ENCODE measurements at places on chromosomes 2 and 18. TPM values are rescaled to one million over a fixed set of nuclear protein-coding genes. Genes with fewer than 3 reads are reported as not detected.

GRCh38 chr2:40243581-40244187 is 208.2 kb downstream of the SLC8A1 start:
- peak overlapping the region; percentile 68 for H3K27ac ChIP-seq
- H3K4me3 ChIP-seq, result no peak overlapping the region
- no peaks in the 10 kb centered on the region for H3K27me3 ChIP-seq
- no peaks in the 10 kb centered on the region for H3K36me3 ChIP-seq
- DNase-seq, result no peak

- H3K4me3 ChIP-seq, result no peak overlapping the region
- no peaks in the 10 kb centered on the region for H3K27me3 ChIP-seq
- DNase-seq, result no peak
- no peak overlapping the region for H3K27ac ChIP-seq
Measured at GRCh38 chr2:240162032-240162431, 21.6 kb upstream of the OTOS start.

DNA sequence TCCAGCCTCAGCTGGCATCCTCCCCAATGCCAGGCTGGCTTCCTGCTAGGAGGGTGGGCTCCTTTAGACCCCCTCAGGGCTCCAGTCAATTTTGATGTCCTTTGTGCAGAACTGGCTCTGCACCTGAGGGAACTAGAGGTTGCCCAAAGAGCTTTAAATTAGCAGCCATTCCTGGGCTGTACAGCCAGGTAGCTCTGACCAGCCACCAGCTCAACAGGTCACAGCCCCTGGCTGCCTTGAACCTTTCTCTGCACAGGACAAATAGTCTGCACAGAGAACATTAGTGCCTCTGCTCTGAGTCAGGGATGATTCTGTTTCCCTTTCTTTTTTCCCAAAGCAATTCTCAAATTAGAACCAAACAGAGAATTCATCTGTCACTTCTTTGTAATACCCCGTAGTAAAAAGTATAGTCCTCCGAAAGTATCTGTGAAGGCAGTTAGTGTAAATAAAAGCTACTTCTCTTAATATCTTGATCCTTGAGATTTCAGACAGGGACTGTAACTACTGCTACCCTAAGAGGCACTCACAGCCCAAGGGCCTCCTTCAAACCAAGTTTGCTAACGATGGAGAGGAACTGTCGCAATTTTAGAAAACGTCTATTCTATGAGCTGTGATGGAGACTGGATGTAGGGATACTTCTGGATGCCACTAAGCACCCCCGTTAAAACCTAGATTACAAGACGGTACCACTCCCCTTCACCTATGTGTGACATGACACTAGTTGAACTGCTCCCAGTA is 3.0 kb downstream of the TTC32 start:
- H3K27me3 ChIP-seq, result no peaks in the 10 kb centered on the region
- DNase-seq, result no peak
- no peak overlapping the region for H3K4me3 ChIP-seq
- no peaks in the 10 kb centered on the region for H3K36me3 ChIP-seq
- H3K27ac ChIP-seq, result no peak overlapping the region

DNA sequence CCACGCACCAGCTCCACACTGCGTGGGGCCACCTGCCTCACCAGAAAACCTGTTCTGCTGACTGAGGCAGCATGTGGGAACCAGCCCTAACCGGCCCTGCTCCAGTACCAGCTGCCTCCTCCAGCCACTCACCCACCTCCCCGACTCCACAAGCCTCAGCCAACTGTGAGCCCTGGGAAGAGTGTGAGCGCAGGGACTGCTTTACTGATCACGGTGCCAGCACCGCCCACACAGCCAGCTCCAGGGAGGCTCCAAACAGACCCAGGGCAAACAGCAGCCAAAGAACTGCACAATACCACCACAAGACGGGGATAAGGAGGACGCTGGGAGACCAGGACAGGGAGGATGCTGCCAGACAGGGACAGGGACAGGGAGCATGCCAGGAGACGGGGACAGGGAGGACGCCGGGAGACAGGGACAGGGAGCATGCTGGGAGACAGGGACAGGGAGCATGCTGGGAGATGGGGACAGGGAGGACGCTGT is 28.4 kb downstream of the EIPR1 start:
- H3K4me3 ChIP-seq, result no peak overlapping the region
- H3K4me1 ChIP-seq, result peaks cover 19% of the 10 kb centered on the region
- DNase-seq, result peak; percentile 96
- peak overlapping the region; percentile 87 for H3K27ac ChIP-seq
- H3K36me3 ChIP-seq, result no peaks in the 10 kb centered on the region

Gene UBXN4
- 105 TPM for total RNA-seq

DNA sequence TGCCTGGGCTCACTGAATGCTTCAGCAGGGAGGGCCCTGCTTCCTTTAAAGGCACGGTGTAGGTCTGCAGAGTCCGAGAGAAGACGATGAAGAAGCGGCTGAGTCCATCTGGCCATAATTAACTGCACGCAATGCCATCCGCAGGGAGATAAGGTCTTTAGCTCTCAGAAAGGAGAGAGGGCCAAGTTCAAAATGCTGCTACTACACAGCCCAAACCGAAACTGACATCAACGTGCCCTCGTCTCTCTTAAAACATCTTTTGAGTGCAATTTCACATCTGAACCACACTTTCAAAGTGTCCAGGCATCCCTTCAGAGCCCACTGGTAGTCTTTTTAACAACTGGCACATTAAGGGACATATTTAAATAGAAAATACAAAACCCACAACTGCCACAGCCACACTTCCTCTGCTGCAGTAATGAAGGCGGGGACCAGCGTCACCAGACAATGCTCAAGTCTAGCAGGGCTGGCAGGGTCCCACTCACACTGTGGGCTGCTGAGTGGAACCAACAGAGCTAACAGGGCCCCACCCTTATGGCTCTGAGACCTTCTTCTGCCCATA is 35.8 kb downstream of the ST3GAL5 start:
- no peak overlapping the region for H3K4me3 ChIP-seq
- peaks cover 24% of the 10 kb centered on the region for H3K36me3 ChIP-seq
- peaks cover 15% of the 10 kb centered on the region for H3K4me1 ChIP-seq
- peak; percentile 18 for DNase-seq
- H3K27ac ChIP-seq, result peak overlapping the region; percentile 20

DNA sequence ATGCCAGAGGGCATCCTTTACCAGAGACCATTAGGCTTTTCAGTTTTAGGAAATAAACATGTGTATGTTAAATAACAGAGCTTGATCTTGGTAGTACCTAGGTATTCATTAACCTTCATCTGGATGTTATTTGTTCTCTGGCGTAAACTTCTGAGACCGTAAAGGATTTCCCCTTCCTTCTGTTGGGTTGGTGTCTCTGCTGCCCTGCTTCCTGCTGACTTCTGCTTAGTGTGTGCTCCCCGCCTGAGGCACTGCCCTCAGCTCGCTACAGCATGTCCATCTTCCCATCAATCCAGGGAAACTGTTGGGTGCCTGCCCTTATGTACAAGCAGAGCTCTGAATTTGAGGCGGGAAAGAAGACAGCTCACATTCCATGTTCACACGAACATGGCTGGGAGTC is 177.9 kb downstream of the TPGS2 start:
- H3K27me3 ChIP-seq, result no peaks in the 10 kb centered on the region
- no peak overlapping the region for H3K27ac ChIP-seq
- DNase-seq, result no peak
- no peak overlapping the region for H3K4me3 ChIP-seq

DNA sequence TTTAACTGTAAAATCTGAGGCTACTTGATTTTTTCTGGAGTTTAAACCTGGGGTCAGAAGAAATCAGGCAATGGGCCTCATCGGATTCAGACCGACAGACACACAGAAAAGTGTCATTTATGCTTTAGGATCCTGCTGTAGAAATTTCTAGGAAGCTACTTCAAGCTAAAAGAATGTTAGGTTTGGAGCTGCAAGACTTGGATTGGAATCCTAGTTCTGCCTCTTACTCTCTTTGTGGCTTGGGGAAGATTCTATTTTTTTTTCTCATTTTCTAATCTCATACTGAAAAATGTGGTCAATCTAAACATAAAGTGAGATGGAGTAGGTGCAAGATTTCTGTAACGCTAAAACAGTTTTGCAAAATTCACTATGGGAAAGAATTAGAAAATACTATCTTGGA is 48.8 kb upstream of the KCNE4 start:
- H3K27ac ChIP-seq, result no peak overlapping the region
- H3K36me3 ChIP-seq, result no peaks in the 10 kb centered on the region
- H3K27me3 ChIP-seq, result no peaks in the 10 kb centered on the region
- DNase-seq, result no peak
- H3K4me3 ChIP-seq, result no peak overlapping the region
- H3K4me1 ChIP-seq, result no peaks in the 10 kb centered on the region

DNA sequence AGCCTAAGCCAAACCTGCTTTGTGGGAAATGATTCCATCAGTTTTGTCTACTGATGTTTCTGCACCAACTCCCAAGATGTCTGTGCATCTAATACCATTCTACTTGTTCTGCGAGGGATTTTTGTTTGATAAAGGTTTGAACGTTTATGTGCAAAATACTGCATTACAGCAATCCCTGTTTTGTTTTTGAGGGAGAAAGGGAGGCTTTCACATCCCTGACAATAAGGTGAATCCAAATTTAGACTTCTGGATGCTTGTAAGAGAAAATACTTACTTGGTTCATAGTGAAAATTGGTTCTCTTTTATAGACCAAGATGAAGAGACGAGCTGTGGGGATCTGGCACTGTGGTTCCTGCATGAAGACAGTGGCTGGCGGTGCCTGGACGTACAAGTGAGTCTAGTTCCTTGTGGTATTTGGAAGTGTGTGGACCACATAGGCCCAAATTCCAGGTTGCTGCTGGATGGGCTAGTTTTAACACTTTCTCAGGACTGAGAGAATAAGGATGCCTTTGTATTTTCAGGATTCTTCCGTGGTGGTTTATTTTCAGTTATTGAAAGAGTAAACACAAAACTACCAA is 1.1 kb downstream of the RPL37A start:
- peak overlapping the region; percentile 51 for H3K4me3 ChIP-seq
- peaks cover 22% of the 10 kb centered on the region for H3K4me1 ChIP-seq
- no peak overlapping the region for H3K27ac ChIP-seq
- no peaks in the 10 kb centered on the region for H3K27me3 ChIP-seq
- no peak for DNase-seq

- no peak for DNase-seq
- H3K27ac ChIP-seq, result no peak overlapping the region
- H3K36me3 ChIP-seq, result no peaks in the 10 kb centered on the region
- H3K27me3 ChIP-seq, result no peaks in the 10 kb centered on the region
Measured at GRCh38 chr2:16332681-16333557, 332.7 kb downstream of the CYRIA start.

GRCh38 chr2:105828558-105828957 is 83.8 kb downstream of the NCK2 start:
- H3K27me3 ChIP-seq, result no peaks in the 10 kb centered on the region
- peaks cover 14% of the 10 kb centered on the region for H3K4me1 ChIP-seq

DNA sequence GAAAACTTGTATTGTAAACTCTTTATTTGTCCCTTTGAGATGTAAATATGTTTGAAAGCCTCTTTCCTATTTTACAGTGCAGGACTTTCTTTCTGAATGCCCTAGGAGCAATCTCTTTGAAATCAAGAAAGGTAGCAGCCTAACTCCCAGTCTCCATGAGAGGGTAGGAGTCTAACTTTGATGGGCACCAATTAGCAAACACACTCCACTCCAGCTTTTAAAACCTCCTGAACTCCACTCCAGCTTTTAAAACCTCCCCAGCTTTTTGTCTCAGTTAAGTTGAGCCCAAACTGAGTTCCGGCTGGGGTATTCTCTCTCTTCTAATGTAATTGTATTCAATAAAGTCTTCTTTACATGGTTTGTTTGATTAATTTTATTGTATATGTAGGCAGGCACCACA is 493.7 kb upstream of the CDH7 start:
- DNase-seq, result no peak
- H3K27ac ChIP-seq, result no peak overlapping the region
- no peak overlapping the region for H3K4me3 ChIP-seq
- no peaks in the 10 kb centered on the region for H3K4me1 ChIP-seq
- H3K27me3 ChIP-seq, result no peaks in the 10 kb centered on the region

DNA sequence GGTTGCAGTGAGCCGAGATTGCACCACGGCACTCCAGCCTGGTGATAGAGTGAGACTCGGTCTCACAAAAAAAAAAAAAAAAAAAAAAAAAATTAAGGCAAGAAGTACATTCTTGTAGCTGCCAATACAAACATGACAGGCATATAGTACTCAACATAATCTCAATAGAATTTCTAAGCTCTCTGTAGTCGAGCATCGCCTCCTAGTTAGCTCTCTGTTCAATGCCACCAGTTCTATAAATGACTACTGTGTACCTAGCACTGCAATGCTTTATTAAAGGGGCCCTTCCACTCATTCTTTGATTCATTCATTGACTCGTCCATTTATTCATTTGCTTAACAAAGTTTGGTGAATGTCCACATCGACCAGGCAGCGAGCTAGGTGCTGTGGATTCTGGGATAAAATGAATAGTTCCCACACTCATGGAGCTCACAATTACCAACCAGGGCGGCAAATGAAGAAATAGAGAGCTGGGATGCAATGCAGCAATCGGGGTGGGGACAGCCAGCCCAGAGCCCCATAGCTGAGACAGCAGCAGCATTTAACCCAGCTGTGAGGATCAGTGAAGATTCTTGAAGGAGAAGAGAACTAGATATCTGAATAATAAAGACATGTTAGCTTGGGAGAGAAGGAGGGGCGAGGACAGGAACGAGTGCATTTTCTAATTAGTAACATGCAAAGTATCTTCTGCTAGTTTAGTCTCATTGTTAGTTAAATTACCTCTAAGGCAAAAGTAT is 349.8 kb downstream of the LPIN1 start:
- no peaks in the 10 kb centered on the region for H3K27me3 ChIP-seq
- no peak overlapping the region for H3K27ac ChIP-seq
- no peaks in the 10 kb centered on the region for H3K36me3 ChIP-seq
- DNase-seq, result no peak
- no peaks in the 10 kb centered on the region for H3K4me1 ChIP-seq

- no peaks in the 10 kb centered on the region for H3K27me3 ChIP-seq
- no peaks in the 10 kb centered on the region for H3K36me3 ChIP-seq
- no peak for DNase-seq
- no peak overlapping the region for H3K4me3 ChIP-seq
Measured at GRCh38 chr2:36586672-36587071, 11.3 kb downstream of the FEZ2 start.

Gene TANC1
- total RNA-seq, result 51.1 TPM

Gene TSPYL6
- 0.54 TPM for total RNA-seq

Gene WDR35
- total RNA-seq, result 18.3 TPM

- peaks cover 25% of the 10 kb centered on the region for H3K27me3 ChIP-seq
- peak overlapping the region; percentile 80 for H3K27ac ChIP-seq
- no peak overlapping the region for H3K4me3 ChIP-seq
- H3K4me1 ChIP-seq, result peaks cover 69% of the 10 kb centered on the region
Measured at GRCh38 chr2:72143441-72144273, 4.0 kb downstream of the CYP26B1 start.

- peaks cover 11% of the 10 kb centered on the region for H3K4me1 ChIP-seq
- H3K27me3 ChIP-seq, result no peaks in the 10 kb centered on the region
- no peak overlapping the region for H3K4me3 ChIP-seq
- no peak for DNase-seq
- H3K27ac ChIP-seq, result no peak overlapping the region
Measured at GRCh38 chr18:11923450-11923849, 15.3 kb upstream of the MPPE1 start.

GRCh38 chr18:38851526-38851925 is 1285.9 kb upstream of the CELF4 start:
- H3K4me1 ChIP-seq, result no peaks in the 10 kb centered on the region
- H3K27ac ChIP-seq, result no peak overlapping the region
- no peak overlapping the region for H3K4me3 ChIP-seq
- DNase-seq, result no peak
- H3K36me3 ChIP-seq, result no peaks in the 10 kb centered on the region

GRCh38 chr2:36708041-36708741 is 11.7 kb downstream of the VIT start:
- H3K27me3 ChIP-seq, result no peaks in the 10 kb centered on the region
- H3K4me1 ChIP-seq, result peaks cover 4% of the 10 kb centered on the region
- no peaks in the 10 kb centered on the region for H3K36me3 ChIP-seq

GRCh38 chr18:25669741-25670140 is 317.8 kb upstream of the ZNF521 start:
- H3K4me3 ChIP-seq, result no peak overlapping the region
- DNase-seq, result no peak
- no peak overlapping the region for H3K27ac ChIP-seq
- H3K4me1 ChIP-seq, result no peaks in the 10 kb centered on the region
- H3K27me3 ChIP-seq, result no peaks in the 10 kb centered on the region
